ENCODE measurements at places on chromosomes 6 and 20.

GRCh38 chr6:116278854-116279231 lies 887 bp downstream of the TSPYL1 start:
- DNase-seq: no peak

DNA sequence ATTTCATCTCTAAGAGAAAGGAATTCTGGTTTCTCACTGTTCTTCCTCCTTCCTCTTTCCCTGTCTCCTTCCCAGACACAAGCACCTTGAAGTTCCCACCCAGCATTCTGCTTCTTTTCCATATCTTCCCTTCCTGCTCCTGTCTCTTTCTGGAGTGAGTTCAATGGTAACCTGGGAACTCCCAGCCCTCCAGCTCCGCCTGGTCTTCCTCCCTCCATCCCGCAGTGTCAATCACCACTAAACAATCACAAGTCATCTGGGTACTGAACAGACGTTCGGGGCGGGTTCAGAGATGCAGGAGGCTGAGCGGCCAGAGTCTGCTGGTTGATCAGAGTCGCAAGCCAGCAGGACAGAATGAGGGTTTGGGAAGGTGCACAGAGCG lies 7.7 kb downstream of the TTBK1 start:
- peak; percentile 64 for DNase-seq

- DNase-seq: no peak
These were observed 3.0 kb upstream of the HTR1E start for GRCh38 chr6:86934365-86934764.

DNA sequence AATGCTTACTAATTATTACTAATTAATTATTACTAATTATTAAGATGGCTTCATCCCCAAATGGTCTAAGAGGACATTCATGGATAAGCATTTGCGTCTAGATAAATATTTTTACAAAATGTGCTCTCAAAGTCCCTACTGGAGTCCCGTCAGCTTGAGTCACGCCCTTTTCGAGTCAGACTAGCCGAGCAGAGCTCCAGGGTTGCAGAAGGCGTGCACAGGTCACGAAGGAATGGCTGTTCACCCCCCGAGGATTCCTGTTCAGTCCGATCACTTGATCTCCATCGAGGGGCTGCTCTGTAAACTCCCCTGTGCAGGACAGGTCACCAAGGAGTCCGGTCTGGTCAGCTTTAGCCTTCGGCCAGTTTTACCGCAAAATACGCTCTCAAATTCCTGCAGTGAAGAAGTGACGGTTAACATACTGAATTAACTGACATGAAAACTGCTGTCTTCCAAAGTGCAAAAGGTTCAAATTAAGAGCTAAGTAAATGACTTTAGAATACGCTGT lies 19.9 kb downstream of the TCFL5 start:
- no peak for DNase-seq

- DNase-seq: no peak
These were observed 115.1 kb downstream of the QKI start for GRCh38 chr6:163529605-163530004.

DNA sequence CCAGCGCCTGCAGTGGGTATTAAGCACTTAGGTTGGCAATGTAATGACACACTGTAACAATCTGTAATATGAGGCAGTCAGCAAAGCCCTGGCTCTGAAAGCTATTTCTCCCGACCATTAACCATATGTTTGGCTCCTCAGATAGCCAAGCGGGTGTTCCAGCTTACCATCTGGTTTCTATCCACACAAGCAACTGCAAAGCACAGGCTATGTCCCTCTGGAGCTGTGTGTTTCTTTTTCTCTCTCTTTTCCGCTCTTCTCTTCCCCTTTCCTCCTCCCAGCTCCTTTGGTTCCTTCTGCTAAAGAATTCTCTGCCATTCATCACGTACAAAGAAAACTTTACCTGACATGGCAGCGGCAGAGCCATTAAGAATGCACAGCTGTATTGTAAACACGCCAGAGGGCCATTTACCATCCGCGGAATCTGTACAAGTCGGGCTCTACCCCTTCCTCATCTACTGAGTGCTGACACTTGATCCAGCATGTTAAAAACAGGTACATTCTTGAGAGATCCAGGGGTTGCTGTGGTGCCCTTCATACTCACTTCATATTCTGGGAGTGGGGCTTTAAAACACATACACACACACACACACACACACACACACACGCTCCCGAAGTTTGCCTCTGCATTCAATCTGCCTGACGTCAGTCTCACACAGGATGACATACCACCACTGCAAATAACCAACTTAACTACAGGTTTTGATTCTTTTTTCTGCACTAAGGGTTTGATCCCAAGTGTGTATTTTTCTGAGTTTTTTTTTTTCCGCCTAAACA lies 77.2 kb downstream of the BACH2 start:
- peak; percentile 91 for DNase-seq
